ENCODE measurements at places on chromosomes 11 and 22.

DNA sequence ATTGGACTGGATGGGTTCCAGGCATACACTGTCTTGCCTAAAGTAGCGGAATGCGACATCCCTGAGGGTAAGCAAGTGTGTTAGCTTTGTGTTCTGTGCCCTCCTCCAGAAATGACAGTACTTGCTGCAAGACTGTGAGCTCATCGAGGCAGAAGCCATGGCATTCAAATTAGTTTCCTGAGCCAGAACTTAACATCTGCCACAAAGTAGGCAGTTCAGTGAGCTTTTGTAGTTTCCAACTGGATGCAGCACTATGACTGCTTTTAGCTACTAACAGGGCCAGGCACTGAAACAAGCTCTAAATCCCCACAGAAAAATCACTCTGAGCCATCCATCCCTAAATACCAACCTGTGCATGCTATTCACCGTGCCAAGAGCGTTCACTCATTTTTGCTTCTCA lies 1.2 kb upstream of the FAR1 start:
- no peak for DNase-seq

GRCh38 chr11:45180179-45180847 lies 33.9 kb downstream of the PRDM11 start:
- DNase-seq: no peak

DNA sequence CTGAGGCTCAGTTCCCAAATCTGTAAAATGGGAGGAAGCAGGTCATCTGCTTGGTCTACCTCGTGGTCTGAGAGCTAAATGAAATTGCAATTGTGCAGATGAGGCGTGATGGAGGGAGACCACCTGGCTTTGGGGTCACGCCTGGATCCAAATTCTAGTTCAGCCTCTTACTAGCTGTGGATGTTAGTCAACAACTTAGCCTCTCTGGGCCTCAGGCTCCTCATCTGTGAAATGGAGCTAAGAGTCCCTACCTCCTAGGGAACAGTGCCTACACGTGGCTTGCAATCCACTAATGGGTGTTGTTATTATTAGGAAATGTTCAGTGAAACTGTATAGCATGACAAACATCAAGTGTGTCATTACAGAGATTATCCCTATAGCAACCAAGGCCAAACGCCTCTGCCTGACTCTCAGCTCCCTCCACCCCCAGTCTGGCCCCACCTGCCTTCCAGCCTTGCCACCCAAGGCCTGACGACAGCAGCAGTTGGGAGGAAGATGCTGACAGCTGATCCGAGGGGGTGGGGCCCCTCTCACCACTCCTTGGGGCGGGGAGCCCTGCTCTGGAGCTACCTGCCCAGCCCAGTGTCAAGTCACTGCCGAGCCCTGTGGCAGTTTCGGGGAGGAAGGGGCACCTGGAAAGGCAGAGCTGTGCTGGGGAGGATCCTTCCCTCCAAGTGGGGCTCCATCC lies 1.7 kb upstream of the RHOD start:
- no peak for DNase-seq

DNA sequence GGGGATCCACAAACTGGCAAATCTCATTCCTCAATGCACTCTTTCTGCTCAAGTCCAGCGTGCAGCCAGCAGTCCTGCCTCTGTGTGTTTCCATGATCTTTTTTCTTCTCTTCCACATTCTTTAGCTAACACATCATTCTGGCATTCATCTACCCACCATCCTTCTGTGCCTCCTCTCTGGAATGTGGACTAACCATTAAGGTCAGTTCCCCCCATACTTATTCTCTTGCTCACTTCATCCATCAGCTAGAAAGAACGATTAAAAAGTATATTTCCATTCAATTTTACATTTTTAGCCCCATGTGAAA lies 7.8 kb downstream of the KIRREL3 start:
- DNase-seq: no peak

DNA sequence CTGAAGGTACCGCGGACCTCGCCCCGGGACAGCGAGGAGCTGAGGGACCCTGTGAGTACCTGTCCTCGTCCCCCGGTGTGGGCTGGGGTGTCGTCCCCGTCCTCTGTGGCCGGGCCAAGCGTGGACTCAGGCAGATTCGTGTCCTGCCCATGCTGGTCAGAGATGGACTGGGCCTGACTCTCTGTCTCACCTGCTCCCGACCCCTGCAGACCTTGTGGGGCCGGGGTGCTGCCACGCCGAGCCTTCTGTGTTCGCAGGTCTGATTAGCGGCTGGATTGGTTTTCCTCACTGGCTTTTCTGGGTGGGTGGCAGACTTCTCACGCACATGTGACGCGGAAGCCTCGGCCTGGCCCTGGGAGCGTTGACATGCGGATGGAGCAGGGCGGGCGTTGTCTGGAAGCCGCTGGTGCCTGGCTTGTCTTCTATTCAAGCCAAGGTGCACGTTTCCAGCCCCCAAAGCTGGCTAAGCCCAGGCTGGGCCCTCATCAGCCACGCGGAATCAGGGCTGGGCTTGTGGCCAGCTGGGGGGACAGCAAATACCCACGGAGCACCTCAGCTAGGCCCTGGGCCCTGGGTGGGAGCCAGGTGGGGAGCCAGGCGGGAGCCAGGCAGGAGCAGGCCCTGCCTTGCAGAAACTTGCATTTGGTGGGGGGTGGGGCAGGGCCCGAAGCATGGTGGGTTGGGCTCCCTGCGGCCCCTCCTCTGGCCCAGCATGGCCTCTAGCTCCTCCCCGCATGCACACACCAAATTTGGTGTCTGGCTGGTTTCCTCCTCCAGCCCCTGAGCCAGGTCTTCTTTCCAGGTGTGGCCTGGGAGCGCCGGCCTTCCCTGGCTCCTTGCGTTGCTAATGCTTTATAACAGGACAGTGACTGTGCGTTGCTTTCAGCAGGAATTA lies 7.0 kb downstream of the GRAMD4 start:
- no peak for DNase-seq

- no peak for DNase-seq
These were observed 21.3 kb downstream of the MORC2 start for GRCh38 chr22:30947173-30947815.

GRCh38 chr22:50723991-50724390 lies 14.0 kb upstream of the ACR start:
- DNase-seq: no peak

GRCh38 chr22:17633217-17633997 lies 4.9 kb upstream of the ATP6V1E1 start:
- DNase-seq: no peak

GRCh38 chr11:97607291-97608000 lies 1217.6 kb downstream of the JRKL start:
- no peak for DNase-seq

- no peak for DNase-seq
These were observed 8.2 kb downstream of the SF1 start for GRCh38 chr11:64770120-64770519.

DNA sequence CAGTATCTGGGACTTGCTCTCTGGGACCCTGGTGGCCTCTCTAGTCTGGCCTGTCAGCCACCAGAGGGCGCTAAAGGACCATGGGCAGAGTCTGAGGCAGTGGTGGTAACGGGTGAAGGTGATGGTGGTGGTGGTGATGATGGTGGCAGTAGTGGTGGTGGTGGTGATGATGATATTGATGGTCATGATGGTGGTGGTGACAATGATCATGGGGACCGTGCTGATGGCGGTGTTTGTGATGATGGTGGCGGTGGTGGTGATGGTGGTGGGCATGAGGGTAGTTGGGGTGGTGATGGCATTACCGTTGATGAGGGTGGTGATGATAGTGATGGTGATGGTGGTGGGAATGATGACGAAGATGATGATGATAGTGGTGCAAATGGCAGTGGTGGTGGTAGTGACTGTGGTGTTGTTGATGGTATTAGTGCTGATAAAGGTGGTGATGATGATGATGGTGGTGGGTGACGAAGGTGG lies 16.0 kb downstream of the TRPM5 start:
- DNase-seq: peak; percentile 80

DNA sequence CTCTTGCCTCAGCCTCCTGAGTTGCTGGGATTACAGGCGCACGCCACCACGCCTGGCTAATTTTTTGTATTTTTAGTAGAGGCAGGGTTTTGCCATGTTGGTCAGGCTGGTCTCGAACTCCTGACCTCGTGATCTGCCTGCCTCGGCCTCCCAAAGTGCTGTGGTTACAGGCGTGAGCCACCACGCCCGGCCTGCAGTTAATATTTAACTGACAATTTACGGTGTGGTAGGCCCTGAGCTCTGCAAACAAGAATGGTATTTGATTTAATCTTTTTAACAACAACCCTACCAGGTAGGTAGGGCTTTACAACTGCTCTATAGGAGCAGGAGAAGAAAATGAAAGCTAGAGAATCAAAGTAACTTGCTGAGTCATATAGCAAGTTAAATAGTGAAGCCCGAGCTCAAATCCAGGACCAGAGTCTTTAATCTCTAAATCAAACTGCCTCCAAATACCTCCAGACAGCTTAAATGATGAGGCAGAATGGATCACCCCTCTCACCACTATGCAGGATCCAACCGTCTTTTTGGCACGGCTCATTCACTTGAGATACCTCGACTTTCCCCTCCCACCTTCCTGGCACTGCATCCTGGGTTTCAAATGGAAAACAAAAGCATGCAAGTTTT lies 9.4 kb downstream of the UEVLD start:
- no peak for DNase-seq

- DNase-seq: no peak
These were observed 22.9 kb upstream of the RCE1 start for GRCh38 chr11:66820381-66820780.

DNA sequence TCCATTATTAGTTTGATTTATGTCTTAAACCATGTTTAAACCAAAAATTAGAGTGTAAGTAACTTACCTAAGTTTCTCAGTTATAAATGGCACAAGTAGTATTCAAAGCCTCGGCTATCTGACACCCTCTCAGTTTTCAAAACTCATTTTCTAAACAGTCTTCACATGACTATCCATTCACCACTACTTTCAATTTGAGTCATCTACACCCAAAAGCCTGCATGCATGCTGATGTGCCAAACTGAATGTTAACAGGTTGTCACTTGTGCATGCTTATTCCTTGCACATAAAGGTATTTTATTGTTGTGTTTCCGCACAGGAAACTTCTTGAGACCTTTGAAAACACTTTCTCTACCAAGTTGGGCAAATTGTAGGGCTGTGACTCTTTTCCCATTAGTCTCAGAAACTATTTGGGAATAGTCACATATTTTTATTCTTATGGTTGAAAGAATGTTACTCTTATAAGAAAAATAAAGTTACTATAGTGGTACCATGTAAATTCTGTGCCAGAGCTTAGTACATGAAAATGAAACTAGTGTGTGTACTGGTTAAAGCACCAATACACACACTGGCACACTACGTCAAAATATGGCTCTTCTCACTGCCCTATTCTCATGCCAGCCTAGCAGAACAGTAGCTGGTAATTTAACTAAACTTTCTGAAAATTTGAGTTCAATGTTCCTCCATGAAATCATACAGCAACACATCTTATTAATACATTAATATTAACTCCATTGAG lies 2.2 kb upstream of the OR51E2 start:
- no peak for DNase-seq

- DNase-seq: no peak
These were observed 31.9 kb downstream of the IL18BP start for GRCh38 chr11:72030472-72031045.

DNA sequence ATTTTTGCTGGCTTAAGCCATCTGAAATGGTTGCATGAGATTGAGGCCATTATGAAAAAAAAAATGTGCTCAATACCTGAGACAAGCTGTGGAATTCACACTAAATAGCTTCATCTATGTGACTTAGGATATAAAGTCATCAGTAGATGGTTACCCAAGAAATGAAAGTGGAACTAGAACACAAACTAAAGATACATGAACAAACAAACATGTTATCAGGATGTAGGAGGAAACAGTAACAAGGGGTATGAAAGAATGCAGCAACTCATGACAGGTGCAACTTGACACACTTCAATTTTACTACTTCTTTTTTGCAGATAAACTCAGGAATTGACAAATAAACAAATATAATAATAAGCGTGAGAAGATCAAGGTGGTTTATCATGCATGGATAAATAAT lies 155.0 kb downstream of the WT1 start:
- DNase-seq: no peak

GRCh38 chr11:50187220-50187619 lies 154.5 kb downstream of the OR4C45 start:
- DNase-seq: no peak

DNA sequence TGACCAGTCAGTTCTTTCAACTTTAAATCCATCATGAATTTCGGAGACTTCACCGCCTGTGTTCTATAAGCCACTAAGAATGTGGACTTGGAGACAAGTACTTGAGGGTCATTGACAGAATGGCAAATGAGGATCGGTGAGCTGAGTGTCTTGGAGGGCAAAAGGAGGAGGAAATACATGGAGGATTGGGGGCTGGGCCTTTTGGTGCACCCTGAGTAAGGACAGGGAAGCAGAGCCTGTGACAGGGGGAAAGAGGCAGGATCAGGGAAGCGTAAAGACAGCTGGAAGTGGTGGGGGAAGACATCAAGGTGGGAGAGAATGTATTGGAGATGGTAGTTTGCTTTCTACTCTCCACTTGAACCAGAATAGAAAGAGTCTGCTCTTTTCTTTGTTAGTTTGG lies 70.4 kb upstream of the MTMR2 start:
- DNase-seq: no peak

GRCh38 chr11:113286509-113287497 lies 27.6 kb upstream of the TTC12 start:
- no peak for DNase-seq

GRCh38 chr11:128733440-128734102 lies 39.7 kb downstream of the FLI1 start:
- DNase-seq: no peak

DNA sequence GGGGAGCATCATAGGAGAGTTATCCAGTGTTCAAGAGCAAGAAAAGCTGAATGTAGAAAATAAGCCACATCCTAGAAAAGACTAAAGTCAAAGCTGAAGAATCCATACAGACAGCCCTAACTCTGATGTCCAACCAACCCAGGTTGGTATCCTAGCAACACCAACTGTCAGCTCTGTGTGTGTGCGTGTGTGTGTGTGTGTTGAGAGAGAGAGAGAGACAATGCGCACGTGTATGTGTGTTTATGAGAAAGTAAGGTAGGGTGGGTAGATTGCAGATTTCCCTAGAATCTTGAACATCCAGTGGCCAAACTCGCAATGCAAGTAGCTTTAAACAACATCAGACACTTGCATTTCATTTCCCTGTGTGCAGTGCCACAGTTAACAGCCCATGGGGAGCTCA lies 274.9 kb downstream of the FAM181B start:
- no peak for DNase-seq

DNA sequence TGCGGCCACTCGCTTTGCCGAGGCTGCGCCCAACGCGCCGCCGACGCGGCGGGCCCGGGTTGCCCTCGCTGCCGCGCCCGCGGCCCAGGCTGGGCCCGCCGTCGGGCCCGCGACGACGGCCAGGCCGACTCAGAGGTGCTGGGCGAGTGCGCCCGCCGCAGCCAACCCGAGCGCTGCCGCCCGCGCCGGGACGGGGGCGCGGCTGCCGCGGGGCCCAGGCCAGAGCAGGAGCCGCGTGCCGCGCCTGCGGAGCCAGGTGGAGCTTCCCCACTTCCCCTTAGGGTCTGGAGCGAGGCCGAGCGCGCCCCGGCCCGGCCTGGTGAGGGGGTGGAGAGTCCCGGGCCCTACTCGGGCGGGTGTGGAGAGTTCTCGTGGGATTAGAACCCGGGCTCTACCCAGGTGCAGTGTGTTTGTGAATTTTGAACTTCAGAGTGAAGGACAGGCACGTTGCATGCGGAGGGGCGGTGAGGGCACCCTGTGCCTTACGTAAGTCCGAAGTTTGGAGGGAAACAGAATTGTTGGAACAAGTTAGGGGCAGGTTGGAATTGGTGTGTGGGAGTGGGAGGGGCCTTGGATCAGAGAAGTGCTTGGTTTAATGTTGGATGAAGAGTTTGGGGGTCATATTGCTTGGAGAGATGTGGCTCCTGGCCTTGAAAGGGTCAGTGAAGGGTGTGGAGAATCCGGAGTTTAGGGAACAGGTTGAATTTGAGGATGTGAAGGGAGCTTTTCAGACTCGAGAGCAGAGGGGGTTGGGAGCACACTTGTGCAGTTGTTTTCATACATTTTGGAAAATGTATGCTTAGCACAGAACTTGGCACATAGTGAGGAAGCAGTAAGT lies 697 bp downstream of the RNF169 start:
- peak; percentile 17 for DNase-seq

Measured in activated CD4-positive, CD25-positive, alpha-beta regulatory T cell treated with anti-CD3 and anti-CD28 coated beads, Interleukin-2, amount 50 U/mL, for 16 hours (primary cell).